ENCODE measurements at places on chromosomes 6 and 20.

GRCh38 chr6:128403618-128404444 lies 116.6 kb downstream of the PTPRK start:
- DNase-seq, result no peak

DNA sequence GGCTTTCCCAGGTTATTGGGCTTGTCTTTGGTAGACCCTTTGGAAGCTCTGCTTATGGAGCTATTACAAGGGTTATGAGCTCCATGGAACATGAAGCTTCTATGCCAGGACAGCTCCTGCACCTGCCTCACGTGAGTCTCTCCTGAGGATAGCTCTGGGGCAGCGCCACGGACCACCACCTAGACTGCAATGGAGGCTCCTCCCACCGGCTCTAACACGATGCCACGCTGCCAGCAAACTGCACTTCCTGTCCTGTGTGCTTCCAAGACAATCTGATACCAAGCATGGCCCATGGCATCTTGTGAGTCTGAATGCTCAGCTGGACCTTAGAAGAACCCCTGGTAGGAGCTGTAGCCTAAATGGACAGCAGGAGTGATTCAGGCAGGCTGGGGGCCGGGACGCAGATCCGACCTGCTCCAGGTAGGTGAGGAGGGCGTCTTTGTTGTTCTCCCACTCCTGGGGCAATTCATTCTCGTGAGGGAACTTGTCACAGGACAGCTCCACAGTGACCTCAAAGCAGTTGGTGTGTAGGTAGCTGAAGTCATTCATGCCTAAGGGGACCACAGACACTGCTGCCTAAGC lies 5.5 kb downstream of the CPXM1 start:
- DNase-seq, result no peak

DNA sequence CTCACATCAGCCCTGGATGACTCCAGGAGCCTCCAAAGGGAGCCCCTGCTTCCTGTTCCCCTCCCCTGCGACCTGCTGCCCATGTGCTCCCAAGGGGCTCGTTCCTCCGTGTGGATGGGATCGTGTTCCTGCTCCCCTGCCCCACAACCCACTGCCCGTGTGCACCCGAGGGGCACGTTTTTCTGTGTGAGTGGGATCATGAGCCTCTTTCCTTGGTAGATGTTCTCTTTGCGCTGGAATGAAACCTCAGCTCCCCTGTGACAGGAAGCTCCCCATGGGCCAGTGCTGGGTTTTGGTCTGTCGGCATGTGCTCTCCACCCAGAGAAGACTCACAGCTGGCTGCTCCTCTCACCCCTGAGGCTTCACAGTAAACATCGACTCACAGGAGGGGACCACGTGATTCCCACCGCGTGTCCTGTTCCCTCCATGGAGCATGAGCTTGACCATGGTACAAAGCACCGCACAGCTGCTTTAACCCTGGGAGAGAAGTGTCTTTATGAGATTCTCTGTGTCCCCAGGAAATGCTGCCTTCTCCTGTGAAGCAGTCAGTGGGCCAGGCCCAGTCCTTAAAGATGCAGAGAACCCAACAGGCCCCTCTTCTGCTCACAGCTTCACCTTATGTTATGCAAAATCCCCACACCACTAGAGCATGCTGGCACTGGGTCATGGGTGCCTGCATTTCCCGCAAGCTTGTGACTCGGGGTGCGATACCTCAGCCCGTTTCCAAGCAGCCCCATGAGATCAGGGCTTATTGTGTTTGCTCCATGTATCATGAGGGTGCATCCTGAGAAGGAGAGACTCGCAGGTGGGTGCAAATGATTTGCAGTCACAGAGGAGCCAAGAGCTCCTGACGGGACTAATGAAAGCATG lies 215.1 kb downstream of the ERMARD start:
- DNase-seq, result no peak

GRCh38 chr20:6769903-6770785 lies 2.7 kb downstream of the BMP2 start:
- DNase-seq, result no peak

DNA sequence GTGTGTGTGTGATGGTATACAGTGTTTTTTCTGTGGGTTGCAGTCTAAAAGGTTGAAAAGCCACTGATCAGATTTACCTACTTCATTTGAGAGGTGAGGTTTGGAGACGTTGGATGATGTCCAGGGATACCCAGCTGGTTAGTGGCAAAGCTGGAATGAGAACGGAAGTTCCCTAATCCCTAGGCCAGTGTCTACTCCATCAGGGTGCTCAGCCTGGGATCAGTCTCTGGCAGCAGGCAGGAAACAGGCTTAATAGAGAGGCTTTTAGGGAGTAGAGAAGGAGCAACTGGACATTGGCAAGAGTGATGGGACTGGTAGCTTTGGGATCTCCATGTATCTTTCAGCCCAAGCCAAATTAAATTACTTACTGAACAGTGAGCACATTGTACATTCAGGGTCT lies 80.7 kb downstream of the C6orf52 start:
- DNase-seq, result no peak

GRCh38 chr20:5608442-5609161 lies 141.6 kb upstream of the SHLD1 start:
- no peak for DNase-seq

- DNase-seq, result no peak
These were observed 12.7 kb downstream of the DPPA5 start for GRCh38 chr6:73341335-73341734.

DNA sequence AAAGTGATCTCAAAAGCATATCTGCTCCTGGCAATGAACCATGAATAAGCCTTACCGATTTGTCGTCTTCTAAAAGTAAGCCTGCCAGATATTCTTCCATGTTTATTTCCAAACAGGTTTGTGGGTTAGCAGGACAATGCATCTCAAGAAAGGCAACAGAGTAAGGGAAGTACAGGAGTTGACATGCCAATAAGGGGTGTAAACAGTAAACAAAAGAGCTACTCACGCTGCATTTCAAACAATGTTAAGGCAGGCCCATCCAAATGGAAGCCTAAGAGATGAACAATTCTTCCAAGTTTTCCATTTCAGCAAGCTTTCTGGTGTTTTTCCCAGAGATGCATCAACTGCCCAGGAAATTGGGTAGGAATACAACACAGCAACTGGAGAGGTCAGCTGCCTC lies 27.8 kb upstream of the CRIP3 start:
- DNase-seq, result no peak

GRCh38 chr20:37344506-37345338 lies 1.2 kb upstream of the SRC start:
- DNase-seq, result no peak

DNA sequence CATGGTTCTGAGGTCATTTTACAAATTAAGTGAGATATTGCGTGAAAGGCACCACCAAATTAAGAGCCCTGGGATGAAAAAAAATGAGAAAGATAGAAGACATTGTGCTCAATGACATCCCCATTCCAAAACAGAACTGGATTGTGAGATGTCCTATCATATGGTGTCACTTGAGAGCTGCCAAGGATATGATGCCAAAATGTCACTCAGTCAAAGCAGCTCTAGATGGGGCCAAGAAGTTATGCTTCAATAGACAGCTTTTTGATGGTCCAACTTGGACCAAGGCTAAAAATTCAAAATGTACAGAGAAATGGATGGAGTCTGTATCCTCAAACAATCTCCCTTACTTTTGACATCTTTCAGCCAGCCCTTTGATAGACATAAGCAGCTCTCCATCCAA lies 180.8 kb downstream of the UST start:
- no peak for DNase-seq

DNA sequence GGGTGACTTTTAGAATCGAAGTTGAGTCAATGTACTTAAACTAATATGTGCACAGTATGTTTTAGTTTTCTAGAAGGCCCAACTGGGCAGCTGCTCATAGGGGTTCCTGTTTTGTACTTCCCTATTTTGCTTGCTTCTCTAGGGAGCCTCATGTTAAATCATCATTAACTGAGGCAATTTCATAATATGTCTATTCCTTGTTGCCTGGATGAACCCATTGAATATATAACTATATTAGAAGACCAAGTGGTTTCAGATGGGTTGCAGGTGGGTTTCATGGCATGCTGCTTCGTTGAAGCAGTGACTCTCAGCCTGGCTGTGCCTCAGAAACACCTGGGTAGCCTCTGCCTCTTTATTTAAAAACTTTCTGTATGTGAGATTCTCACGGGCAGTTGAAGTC lies 22.2 kb downstream of the CARMIL1 start:
- no peak for DNase-seq

DNA sequence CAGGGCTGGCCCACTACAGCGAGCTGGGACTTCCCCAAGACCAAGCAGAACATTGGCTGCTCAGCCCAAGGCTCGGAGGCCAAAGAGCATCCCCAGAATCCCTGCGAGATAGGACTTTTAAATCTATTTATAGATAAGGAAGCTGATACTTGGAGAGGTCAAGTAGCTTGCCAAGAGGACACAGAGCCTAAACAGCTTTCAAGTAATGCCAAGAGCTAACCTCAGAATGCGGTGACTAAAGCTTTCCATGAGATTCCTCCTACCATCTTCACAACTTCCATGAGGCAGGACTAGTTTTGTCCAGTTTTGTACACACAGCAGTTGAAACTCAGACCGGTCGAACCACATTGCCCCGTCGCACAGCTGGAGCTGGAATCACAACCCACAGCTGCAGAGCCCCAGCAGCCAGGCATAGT lies 168.1 kb upstream of the TOP1 start:
- DNase-seq, result no peak

- no peak for DNase-seq
These were observed 16.6 kb downstream of the NKX2-4 start for GRCh38 chr20:21380711-21381110.

DNA sequence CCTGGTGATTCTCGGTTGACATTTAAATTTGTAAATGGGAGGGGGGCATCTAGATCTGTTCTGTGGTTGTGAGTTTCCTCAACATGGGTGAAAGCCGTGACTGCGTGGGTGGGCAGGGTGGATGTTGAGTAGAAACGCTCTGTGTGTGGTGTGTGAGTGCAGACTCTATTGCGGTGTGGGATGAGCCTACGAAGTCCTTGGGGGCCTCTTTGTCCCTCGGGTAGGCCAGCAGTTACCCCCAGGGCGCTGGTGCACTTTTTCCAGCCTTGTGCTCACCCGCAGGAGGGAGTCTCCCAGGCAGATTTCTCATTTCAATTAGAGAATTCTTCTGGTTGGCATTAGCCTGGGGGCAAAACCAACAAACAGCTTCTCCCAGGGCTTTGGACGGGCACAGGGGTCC lies 10.6 kb downstream of the TOX2 start:
- DNase-seq, result no peak

- DNase-seq, result no peak
These were observed 684 bp downstream of the PAQR8 start for GRCh38 chr6:52362443-52363227.

- DNase-seq, result no peak
These were observed 144.3 kb upstream of the PRDM1 start for GRCh38 chr6:105941621-105942412.

DNA sequence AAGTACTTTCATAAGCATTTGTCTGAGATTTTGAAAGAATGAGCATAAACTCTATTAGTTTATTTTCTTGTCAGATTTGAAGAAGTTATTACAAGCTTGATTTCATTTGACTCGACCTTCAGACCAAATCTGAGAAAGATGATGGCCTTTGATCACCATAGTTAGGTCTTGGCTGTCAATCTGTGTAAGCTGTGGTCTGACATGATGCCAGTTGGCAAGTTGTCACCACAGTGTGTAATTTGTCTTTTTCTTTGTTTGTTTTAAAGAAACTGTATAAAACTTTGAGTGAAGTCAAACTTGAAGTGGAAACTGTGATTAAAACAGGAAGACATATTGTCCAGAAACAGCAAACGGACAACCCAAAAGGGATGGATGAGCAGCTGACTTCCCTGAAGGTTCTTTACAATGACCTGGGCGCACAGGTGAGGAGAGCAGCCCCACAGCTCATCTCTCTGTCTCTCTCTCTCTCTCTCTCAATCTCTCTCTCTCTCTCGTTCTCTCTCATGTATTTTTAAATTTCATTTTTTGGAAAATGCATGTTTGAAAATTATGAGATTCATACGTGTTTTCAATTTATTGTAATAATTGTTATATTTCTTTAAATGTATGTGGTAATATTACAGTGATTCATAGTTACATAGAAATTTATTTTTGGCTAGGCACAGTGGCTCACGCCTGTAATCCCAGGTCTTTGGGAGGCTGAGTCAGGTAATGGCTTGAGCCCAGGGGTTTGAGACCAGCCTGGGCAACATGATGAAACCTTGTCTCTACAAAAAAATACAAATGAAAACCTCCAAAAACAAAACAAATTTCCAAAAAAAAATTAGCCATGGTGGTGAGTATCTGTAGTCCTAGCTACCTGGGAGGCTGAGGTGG lies 208.1 kb downstream of the UTRN start:
- DNase-seq, result no peak

GRCh38 chr6:45901767-45902650 lies 113.7 kb downstream of the CLIC5 start:
- no peak for DNase-seq

GRCh38 chr6:74574794-74575193 lies 631.1 kb downstream of the COL12A1 start:
- no peak for DNase-seq

DNA sequence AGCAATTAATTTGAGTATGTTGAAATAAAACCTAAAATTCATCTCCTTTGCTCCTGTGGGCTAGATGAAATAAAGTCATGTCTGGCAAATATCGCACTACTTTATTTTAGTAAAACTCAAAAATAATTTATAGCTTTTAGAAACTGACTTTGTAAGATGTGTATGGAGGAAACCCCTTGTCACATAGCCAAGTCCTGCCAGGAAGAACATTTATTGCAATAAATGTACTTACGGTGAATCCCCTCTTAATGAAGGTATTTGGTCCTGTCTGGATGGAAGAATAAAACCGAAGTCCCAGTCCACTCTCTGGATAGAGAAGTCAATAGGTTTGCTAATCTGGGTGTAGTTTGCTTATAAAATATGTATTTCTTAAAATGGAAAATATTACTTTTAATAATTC lies 1226.8 kb upstream of the MAP3K7 start:
- DNase-seq, result no peak

GRCh38 chr6:148398244-148398643 lies 55.6 kb downstream of the SASH1 start:
- DNase-seq, result no peak

DNA sequence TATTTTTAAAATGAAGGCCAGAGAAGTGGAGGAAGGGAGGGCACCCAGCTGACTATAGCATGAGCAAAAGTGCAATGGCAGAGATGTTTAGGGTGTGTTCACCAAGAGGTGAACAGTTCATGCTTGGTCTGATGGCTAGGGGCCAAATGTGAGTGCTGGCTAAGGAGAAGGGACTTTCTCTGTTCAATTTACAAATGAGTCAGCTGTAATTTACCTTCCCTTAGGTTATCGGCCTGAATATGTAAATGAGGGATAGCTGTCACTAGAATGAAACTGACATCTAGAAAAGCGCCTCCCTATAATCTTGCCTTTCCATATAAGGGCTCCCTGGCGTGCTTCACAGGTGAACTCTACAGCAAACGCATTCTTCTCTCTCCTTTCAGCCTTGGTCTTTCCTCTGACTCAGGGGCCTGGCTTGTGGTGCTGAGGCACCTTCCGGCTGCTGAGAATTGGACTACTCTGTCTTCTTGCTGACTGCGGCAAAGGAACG lies 114.7 kb upstream of the BACH2 start:
- DNase-seq, result no peak

All from NCI-H2081 treated with DMSO at 0.1 percent for 48 hours (cell line).